ENCODE measurements at places on chromosomes 4 and X. TPM values are rescaled to one million over a fixed set of nuclear protein-coding genes. Genes with fewer than 3 reads are reported as not detected.

The DGAT2L6 gene
- not detected for total RNA-seq

The SMR3A gene
- not detected for total RNA-seq

The PDCL2 gene
- total RNA-seq: 3.0 TPM

The IGFBP7 gene
- total RNA-seq: 136 TPM

The RGS12 gene
- 10.0 TPM for total RNA-seq
